Stimulated activated CD4-positive, alpha-beta T cell treated with anti-CD3 and anti-CD28 coated beads, Interleukin-4, amount 100 ng/mL, for 48 hours (primary cell): ENCODE measurements at places on chromosomes 1 and 21.

DNA sequence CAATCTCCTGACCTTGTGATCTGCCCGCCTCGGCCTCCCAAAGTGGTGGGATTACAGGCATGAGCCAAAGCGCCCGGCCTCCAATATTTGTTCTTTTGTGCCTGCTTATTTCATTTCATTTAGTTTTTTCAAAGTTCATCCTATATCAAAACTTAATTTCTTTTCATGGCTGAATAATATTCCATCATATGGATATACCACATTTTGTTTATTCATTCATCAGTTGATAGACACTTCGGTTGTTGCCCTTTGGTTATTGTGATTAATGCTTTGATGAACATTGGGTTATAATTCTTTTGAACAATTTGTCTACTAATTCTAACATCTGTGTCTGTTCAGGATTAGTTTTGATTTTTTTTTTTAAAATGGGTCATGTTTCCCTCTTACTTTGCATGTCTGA lies 41.7 kb downstream of the SFPQ start:
- DNase-seq: no peak

DNA sequence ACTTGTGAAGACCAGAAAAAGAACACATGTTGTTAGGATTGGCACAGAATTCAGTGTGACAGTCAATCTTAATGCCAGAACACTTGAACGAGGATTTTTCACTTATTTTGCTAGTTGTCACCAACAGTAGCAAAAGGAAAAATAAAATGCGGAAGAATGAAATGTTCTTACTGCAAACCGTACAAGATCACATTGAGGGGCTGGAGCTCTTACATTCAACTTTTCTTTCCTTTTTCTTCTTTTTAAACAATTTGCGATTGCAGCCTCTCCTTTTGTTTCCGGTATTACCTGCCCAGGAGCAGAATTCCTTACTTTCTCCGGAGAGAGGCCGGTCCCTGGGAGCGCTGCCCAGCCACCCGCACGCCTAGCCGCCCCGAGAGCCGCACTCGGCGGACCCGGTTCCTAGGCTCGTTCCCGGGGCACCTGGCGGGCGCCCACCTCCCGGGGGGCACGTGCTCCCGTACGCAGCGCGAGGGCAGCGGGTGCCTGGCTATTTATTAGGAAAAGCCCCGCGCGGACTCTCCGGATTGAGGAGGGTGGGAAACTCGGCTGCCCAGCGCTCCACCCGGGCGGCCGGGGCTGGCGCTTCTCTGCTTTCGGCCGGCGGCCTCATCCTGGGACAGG lies 1.2 kb upstream of the CAMTA1 start:
- no peak for DNase-seq

DNA sequence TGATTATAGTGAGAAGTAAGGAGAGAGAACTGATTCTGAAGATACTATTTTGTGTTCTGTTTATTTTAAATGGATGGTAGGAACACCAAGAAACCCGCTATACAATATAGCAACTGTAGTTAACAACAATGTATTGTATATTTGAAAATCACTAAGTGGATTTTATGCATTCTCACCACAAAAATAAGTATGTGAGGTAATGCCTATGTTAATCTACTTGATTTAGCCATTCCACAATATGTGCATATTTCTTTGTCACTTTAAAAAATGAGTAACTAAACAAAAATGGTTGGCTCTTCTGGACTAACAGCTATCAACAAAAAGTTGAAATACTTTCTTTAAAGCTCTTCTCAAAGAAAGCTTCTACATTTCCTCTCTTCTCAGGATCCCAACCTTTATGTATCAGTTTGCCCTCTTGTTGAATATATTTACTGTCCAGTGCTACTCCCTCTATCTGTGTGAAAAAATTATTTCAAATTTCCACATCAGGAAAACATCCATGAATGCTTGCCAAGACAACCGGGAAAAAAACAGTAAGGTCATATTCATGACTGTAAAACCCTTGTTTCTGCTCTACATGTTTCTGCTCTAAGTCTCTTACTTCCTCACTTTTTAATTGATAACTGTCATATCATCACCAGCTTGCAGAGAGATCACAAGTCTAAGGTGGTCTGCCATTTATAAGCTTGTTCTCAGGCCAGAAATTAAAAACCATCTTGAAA lies 27.0 kb downstream of the CLCA4 start:
- DNase-seq: no peak

DNA sequence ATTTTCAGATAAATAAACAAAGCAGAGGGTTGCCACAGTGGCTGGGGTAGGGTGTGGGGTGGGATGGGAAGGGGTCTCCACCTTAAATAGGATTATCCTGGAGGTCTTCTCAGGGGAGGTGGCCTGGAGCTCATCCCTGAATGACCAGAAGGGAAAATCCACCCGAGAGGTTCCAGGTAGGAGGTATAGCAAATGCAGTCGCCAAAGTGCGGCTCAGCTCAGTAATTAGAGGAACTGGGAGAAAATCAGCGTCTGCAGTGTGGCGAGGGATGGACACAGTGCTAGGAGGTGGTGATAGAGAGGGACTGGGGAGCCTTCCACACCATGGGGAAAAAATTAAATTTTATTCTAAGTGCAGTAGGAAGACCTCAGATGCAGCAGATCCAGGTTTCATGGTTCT lies 584.5 kb downstream of the MATN1 start:
- DNase-seq: no peak

DNA sequence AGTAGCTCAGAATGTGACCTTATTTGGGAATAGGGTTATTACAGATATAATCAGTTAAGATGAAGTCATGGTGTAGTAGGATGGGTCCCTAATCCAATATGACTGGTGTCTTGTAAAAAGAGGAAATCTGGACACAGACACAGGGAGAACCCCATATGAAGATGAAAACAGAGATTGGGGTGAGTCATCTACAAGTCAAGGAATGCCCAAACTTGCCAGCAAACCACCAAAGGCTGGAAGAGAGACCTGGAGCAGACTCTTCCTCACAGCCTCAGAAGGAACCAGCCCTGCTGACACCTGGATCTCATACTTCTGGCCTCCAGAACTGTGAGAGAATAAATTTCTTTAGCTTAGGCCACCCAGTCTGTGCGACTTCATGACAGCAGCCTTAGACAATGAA lies 29.9 kb downstream of the KRTAP19-8 start:
- no peak for DNase-seq

GRCh38 chr1:64984106-64984505 lies 17.8 kb upstream of the JAK1 start:
- no peak for DNase-seq

DNA sequence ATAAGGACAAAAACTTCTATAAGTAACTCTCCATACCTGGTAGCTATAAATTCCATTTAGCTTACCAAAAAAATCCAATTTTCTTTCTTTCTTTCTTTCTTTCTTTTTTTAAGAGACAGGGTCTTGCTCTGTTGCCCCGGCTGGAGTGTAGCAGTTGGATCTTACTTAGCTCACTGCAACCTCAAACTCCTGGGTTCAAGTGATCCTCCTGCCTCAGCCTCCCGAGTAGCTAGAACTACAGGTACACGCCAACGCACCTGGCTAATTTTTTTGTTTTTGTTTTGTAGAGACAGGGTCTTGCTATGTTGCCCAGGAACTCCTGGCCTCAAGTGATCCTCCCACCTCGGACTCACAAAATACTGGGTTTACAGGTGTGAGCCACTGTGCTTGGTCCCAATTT lies 75.5 kb downstream of the EPS15 start:
- DNase-seq: no peak

GRCh38 chr1:186212568-186213224 lies 162.4 kb downstream of the TPR start:
- no peak for DNase-seq

GRCh38 chr1:226029093-226029496 lies 30.0 kb upstream of the SDE2 start:
- DNase-seq: no peak

- DNase-seq: no peak
These were observed 65.6 kb downstream of the IFI44 start for GRCh38 chr1:78715181-78715661.

DNA sequence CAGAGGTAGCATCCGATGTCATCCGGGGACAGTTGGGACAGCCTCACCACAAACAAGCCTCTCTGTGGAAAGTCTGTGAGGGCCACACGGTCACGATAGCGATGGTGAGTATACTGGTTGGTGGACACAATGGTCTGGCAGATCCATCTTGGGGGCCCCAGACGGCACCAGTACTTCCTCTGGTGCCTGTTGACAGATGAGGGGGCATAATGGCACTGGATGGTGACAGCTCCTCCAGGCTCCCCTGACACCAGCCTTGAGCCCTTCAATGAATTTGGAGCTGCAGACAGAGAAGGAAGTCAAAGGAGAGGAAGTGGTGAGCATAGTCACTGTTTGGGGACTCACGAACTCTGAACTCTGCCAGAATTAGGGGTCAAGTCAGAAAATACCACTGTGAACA lies 8.0 kb downstream of the FCAMR start:
- DNase-seq: no peak

DNA sequence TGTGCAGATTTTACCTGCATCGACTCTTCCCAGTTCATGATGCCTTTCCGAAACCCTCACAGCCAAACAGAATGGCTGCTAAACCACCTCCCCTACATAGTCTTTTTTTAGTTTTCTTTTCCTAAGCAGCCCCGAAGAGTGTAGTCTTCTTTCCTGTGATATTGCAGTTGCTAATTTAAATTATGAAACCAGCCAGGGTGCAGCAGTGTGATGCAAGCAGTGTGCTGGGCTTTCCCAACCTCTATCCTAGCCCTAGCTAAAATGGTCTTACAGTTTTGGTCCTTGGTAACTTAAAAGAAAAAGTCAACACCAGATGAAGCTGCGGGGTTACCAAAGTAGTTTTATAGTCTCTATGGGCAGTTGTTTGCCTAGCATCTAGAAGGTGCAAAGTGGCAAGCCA lies 82.0 kb upstream of the GCLM start:
- DNase-seq: no peak

GRCh38 chr21:14750041-14750440 lies 203.9 kb upstream of the SAMSN1 start:
- DNase-seq: no peak

DNA sequence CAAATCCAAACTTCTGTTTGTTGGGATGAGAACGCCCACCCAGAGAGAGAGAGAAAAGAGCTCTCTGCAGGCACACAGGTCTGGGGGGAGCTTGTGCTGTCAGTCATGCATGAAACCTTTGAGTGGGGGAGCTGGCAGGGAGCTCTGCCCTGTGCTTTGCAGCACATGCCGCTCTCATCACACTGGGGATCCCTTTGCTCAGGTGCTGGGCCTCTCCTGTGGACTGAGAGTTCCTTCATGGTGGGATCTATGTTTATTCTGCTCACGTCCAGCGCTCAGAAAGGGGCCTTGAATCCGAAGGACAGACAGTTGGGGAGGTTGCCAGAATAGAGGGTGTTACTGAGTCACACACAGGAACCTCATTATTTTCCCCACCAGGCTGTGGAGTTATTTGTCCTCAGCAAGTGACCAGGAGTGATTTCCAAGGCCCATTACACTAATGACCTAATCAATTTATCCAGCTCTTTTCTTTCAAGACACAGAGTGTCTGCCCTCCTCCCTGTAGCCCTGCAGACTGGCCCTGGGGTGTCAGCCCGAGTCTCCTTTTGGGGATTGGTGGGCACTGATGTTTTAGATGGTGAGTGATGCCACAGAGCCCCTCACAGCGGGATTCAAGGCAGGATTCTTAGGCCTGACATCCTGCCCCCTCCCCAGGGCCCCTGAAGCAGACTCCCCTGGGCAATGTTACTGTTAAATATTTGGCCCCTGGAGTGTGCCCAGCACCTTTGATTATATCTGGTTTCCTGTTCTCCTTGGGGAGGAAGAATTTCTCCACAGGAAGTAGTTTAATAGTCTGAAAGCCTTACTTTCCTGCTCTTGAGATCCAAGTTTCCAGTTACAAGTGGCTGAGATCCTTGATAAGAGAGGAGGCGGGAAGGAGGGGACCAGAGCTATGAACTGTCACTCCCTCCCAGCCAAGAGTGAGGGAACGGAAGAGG lies 22.3 kb downstream of the MYBPH start:
- no peak for DNase-seq

DNA sequence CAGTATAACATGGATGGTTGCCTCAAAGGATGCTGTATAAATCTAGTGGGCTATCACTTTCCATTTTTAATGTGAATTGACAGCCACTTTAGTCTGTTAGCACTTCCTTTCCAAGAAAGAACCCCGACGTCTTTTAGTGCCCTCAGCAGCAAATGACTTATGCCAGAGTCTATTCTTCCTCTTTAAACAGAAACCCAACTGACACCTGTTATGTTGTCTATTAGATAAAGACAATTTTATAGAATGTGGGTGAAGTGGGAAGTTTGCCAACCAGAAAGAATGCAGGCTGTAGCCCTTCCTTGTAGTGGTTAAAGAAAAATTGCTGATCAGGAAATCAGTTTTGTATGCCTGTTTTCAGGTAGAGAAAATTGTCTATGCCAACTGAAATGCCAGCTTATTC lies 344.9 kb downstream of the ZNF326 start:
- no peak for DNase-seq

GRCh38 chr1:224852901-224853568 lies 76.4 kb upstream of the DNAH14 start:
- no peak for DNase-seq

DNA sequence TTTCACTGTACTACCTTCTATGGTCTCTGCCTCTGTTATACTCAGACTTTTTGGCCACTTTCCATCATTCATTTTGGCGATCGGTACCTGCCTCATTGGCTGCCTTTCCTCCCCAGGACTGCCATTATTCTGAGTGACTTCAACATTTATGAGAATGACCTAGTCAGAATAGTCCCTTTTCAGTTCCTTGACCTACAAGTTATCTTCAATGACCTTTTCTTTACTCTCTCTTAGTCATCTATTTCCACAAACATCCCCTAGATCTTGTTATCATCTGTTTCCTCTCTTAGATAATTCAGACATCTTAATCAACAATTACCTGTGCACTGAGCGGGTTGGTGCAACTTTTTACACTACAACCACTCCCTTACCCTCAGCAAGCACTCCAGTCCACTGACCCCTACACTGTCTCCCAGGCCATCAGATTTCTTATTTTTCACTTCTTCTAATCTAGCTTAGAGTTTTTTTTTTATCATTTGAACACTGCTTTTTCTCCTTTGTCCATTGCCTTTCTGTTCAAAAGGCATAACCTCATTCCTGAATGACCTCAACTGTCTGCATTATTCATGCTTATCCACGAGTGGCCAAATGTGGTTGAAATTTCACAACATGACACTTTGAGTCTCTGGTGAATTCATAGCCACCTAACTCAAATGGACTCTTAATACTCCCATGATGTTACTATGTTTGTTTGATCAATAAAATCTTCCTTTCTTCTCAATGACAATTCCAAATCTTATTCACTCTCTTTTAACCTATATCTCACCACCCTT lies 112.7 kb downstream of the HMCN1 start:
- DNase-seq: no peak
